ENCODE measurements at places on chromosomes 13 and 19. TPM values are rescaled to one million over a fixed set of nuclear protein-coding genes. Genes with fewer than 3 reads are reported as not detected.

GRCh38 chr19:5216141-5216847 is 124.3 kb downstream of the PTPRS start:
- DNase-seq = no peak

GRCh38 chr13:83547043-83547442 is 335.2 kb downstream of the SLITRK1 start:
- no peak for DNase-seq

Gene COL5A3
- polyA plus RNA-seq = 2.1 TPM

Gene KLK14
- not detected for polyA plus RNA-seq

Data from hepatocyte (in vitro differentiated cells).